Glutamatergic neuron (in vitro differentiated cells): ENCODE measurements at places on chromosomes 4 and X. TPM values are rescaled to one million over a fixed set of nuclear protein-coding genes. Genes with fewer than 3 reads are reported as not detected.

The BEND2 gene
- not detected for total RNA-seq

GRCh38 chrX:140967036-140967435, 35.4 kb upstream of the SPANXB1 start:
- DNase-seq = no peak
- no peaks in the 10 kb centered on the region for H3K36me3 ChIP-seq
- H3K27ac ChIP-seq = no peak overlapping the region
- no peaks in the 10 kb centered on the region for H3K27me3 ChIP-seq
- H3K4me3 ChIP-seq = no peak overlapping the region

DNA sequence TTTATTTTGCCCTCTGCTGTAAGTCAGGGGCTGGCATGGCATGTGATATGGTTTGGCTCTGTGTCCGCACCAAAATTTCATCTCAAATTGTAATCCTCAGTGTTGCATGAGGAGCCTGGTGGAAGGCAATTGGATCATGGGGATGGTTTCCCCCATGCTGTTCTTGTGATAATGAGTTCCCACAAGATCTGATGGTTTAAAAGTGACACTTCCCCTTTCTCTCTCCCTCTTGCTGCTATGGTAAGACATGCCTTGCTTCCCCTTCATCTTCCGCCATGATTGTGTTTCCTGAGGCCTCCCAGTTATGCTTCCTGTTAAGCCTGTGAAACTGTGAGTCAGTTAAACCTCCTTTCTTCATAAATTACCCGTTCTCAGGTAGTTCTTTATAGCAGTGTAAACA, 72.0 kb upstream of the MSX1 start:
- DNase-seq = no peak
- H3K36me3 ChIP-seq = peaks cover 34% of the 10 kb centered on the region
- no peak overlapping the region for H3K4me3 ChIP-seq
- H3K27ac ChIP-seq = no peak overlapping the region
- H3K27me3 ChIP-seq = no peaks in the 10 kb centered on the region

The WDR1 gene
- 161 TPM for total RNA-seq

DNA sequence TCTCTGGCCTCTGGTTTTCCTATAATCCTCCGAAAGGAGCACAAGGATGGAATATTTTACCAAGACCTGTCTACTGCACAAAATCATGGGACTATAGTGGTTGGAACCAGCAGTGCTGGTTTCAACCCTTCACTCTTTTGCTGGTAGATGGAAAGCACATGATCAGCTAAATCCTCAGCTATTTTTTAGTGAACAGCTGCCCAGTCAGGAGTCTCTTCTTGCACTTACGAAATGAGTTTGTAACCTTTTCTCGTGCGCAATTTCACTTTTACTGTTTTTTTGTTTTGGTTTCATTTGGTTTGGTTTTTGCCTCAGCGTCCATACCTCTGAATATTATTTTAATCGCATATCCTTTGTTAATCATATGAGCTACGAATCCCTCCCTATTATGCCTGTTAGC, 418.5 kb upstream of the CPEB2 start:
- H3K27ac ChIP-seq = no peak overlapping the region
- H3K36me3 ChIP-seq = no peaks in the 10 kb centered on the region
- H3K27me3 ChIP-seq = no peaks in the 10 kb centered on the region
- no peak overlapping the region for H3K4me3 ChIP-seq

The FRG2 gene
- total RNA-seq = not detected

- peaks cover 14% of the 10 kb centered on the region for H3K4me1 ChIP-seq
- no peak for DNase-seq
- no peak overlapping the region for H3K27ac ChIP-seq
- H3K36me3 ChIP-seq = peaks cover 8% of the 10 kb centered on the region
- H3K4me3 ChIP-seq = no peak overlapping the region
These were observed 180.7 kb downstream of the ADGRL3 start for GRCh38 chr4:61380865-61381264.

DNA sequence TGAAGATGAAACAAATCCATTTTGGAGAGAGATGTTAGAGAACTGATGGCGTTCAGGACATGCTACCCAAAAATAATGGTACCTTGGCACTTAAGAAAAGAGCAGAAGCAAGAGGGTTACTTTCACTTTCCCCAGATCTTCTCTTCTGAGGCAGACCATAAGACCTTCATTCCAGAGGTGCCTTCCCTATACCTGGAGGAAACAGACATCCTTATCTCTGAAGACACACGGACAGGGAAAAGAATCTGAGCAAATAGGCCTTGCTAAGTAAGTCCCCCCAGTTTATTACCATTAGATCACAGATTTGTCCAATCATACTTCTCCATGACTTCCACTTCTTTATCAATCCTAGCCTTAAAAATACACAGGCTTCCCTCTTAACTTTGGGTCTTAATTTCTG, 2.0 kb upstream of the FGF2 start:
- H3K36me3 ChIP-seq = no peaks in the 10 kb centered on the region
- peaks cover 5% of the 10 kb centered on the region for H3K4me1 ChIP-seq
- H3K4me3 ChIP-seq = no peak overlapping the region

The NDP gene
- not detected for total RNA-seq

- H3K27me3 ChIP-seq = no peaks in the 10 kb centered on the region
- peaks cover 15% of the 10 kb centered on the region for H3K4me1 ChIP-seq
- no peaks in the 10 kb centered on the region for H3K36me3 ChIP-seq
- peak overlapping the region; percentile 52 for H3K27ac ChIP-seq
- DNase-seq = peak; percentile 63
- no peak overlapping the region for H3K4me3 ChIP-seq
These were observed 94.7 kb downstream of the SEL1L3 start for GRCh38 chr4:25767877-25768725.

The HSFX2 gene
- total RNA-seq = 1.0 TPM

The GUCY1A1 gene
- total RNA-seq = not detected

The MAGEA3 gene
- not detected for total RNA-seq

DNA sequence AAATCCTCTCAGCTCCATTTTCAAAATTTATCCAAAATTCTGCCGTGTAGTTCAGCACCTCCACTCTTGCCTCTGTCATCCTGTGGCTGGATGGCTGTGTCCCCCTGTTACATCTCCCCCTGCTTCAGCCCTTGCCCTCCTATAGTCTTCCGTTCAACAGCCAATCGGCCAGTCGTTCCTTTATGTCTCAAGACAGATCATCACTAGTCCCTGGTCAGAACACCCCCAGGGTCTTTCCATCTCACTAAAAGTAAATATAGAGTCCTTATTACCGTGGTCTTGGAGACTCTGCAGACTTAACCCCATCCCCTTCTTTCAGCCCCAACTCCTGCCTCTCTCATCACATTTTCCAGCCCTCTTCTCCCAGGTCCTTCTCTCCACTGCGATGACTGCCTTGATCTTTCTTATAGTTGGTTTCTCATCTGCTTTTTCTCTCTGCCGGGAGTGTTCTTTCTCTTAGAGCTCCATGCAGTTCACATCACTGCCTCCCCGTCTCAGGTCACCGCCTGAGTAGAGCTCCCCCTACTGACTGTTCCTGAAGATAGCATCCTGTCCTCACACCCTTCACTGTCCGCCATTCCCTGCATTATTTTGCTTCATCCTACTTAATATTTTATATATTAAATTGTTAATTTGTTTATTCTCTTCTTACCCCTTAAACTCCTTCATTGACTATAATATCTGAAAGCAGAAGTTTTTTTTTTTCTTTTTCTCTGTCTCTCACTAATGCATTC, 736.9 kb upstream of the MAGEB2 start:
- no peaks in the 10 kb centered on the region for H3K27me3 ChIP-seq
- H3K4me1 ChIP-seq = no peaks in the 10 kb centered on the region
- no peak overlapping the region for H3K27ac ChIP-seq
- H3K36me3 ChIP-seq = no peaks in the 10 kb centered on the region
- peak; percentile 21 for DNase-seq

The SPP1 gene
- 1.1 TPM for total RNA-seq

DNA sequence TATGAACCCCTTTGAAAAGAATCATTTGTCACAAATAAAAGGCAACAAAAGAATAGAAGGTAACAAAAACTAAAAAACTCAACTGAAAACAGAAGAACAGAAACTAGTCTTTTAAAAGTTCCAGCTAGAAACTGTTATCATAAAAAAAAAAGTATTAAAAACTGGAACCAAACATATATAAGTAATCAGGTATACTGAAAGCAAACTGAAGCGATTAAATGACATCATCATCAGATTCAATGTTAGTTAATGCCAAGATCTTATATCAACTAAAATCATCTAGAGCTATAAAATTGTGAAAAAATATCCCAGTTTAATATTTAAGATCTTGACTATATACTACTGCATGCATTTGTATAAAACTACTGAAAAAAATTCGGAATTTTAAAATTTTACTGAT, 36.0 kb downstream of the CENPE start:
- DNase-seq = no peak
- no peak overlapping the region for H3K27ac ChIP-seq
- no peaks in the 10 kb centered on the region for H3K27me3 ChIP-seq

- peaks cover 6% of the 10 kb centered on the region for H3K4me1 ChIP-seq
- H3K27me3 ChIP-seq = no peaks in the 10 kb centered on the region
- DNase-seq = no peak
- H3K27ac ChIP-seq = no peak overlapping the region
- H3K36me3 ChIP-seq = no peaks in the 10 kb centered on the region
- no peak overlapping the region for H3K4me3 ChIP-seq
These were observed 40.1 kb downstream of the OFD1 start for GRCh38 chrX:13774696-13775095.

The NAT8L gene
- 8.3 TPM for total RNA-seq

The MAGEA4 gene
- not detected for total RNA-seq

The DCHS2 gene
- 97.4 TPM for total RNA-seq
